T-helper 17 cell (primary cell): ENCODE measurements at places on chromosomes 2 and 18.

- DNase-seq, result no peak
These were observed 38.3 kb downstream of the TDRD15 start for GRCh38 chr2:21161832-21162614.

GRCh38 chr2:27929916-27930486 is 39.5 kb downstream of the BABAM2 start:
- DNase-seq, result no peak

GRCh38 chr2:96114546-96114902 is 1.8 kb downstream of the ADRA2B start:
- DNase-seq, result no peak

- DNase-seq, result no peak
These were observed 29.7 kb downstream of the C2orf42 start for GRCh38 chr2:70161069-70161534.

GRCh38 chr2:73931531-73932500 is 5.1 kb downstream of the DGUOK start:
- DNase-seq, result no peak

DNA sequence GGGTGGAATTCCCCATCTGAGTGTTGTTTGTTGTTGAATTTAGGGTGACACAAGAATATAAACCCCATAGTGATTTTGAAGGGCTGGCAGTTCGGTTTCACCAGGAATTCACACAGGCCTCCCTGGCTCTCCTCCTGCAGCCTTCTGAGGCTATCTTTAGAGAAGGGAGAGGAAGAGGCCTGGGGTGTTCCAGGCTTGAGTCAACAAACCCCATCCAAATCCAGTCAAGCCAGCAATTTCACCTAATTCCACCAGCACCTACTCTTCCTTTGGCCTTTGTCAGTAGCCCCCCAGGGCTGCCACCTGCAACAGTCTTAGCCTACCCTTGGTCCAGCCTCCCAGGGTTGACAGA is 32.0 kb downstream of the MARCHF4 start:
- DNase-seq, result no peak

DNA sequence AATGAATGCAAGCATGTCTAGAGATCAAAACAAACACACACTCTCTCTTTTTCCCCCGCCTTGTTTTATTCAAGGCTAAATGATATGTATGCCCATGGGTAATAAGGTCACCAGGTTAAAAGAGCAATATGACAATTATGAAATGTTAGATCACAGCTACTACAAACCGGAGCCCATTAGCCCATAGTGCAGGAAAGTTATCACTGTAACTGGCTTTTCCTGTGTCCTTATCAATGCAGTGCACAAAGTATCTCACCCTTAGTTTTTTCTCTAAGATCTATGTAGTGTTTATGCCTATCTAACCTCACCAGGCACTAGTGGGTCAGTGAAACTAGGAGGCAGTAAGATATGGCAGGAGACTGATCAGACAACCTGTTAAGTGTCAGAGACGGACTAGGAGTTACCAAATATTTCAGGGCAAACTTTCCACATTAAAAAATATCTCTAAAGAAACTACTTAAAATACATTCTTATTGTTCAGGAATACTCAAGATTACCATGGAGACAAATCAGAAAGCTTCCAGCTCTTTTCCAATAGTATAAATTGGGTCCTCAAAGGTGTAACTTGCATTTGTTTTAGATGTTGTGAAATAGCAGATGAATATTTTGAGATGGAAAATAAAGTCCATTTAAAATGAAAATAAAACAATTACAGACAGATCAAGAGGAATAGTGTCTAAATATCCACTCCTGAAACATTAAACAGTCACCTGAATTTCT is 282.2 kb downstream of the EXOC6B start:
- no peak for DNase-seq

DNA sequence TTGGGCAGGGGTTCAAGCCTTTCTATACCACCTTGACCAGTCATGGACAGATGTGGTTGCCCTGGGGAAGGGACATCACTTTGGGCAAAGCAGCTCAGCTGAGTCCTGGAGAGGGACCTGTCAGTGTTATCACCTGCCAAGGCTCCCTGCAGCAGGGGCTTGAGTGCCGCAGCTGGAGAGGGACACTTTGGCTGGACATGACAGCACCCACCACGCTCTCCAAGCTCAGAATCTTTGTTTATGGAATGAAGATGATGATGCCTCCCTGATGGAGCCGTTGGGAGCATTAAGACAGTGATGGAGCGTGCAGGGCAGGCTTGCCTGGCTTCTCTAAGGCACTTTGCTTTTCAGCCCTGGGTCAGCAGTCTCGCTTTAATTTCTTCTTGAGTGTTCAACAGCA is 4.3 kb upstream of the TFCP2L1 start:
- no peak for DNase-seq

DNA sequence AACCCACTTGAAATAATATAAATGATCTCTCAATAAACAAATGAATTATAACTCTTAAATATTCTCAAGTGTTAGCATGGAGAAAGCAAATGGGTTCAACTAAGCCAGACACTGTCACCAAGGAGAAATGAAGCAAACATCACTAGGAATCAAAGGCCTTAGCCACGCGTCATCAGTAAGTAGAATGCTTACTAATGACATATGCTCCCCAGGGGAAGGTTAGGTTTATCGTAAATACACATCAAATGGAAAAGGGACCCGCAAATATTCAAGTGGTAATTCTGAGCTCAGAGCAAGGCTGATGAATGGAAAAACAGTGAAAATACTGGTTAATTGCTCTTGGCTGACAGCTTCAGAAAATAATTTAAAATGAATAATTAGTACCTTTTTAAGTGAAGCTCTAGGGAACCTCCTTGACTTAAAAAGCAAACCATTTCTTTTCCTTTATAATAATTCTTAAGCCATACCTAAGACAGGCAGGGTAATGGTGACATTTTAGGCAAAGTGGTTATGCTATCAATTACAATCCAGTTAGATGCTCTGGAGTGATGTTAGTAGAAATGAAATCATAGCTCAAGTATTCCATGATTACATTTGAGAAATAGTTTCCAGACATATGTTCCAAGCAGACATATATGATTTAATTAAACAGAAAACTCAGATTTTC is 101.5 kb downstream of the ALPK2 start:
- no peak for DNase-seq

DNA sequence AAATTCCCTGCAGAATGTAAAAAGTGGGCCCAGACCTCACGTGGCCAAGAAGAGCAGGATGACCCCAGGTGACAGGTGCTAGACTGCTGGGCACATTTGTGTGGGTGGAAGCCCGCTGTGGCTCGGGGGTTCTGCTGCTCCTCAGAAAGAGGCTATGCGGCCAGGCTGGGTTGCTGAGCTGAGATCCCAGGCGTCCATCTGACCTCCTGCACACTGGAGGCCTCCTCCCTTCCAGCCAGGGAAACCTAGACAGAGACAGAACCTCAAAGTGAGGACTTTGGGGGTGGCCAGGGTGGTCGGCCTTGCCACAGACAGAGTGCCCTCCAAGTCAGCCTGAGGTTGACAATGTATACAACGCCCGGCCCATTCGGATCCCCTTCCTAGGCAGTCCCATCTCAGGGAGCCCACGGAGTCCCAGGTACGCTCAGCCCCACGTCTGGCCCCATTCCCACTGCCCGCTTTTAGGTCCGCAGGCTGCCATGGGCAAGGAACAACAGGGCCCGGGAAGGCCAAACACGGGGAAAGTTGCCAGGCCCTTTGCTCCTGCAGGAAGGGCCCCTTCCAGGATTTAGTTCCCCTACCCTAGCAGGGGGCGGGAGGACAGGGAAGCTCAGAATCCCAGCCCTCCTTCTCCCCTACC is 75.6 kb downstream of the KIAA2012 start:
- DNase-seq, result no peak

DNA sequence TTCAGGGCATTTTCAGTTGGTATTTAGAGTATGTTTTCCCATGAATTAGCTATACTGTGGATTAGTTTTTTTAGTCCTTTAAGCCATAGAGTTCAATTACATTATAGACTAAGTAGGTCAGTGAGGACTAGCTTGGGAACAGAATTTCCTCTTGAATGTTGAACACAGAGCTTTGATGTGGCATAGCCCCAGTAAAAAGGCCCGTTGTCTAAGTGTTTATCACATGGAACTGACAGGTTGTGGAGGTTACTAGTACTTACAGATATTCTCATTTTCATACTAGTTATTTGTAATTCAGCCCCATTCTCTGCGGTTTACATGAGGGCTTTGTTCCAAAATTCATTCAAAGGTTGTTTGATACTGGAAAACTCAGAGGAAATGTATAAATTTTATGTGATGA is 6.2 kb downstream of the INSIG2 start:
- DNase-seq, result no peak

DNA sequence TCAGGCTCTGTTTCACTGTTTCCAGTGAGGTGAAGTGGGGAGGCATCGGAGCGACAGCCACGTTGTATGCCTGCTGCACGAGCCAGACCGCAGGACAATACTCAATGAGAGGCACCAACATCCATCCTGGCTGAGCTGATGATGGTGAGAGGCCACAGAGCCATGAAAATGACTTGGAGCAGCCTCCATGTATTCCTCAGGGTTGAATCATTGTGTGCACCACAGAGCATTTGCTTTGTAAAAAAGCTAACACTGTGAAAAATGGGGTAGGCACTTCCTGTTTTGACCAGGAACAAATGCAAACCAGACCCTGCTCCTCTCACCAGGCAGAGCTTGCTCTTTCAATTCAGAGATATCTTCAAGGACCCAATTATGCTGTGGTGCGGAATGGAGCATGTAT is 87.2 kb downstream of the LPIN1 start:
- DNase-seq, result no peak

- no peak for DNase-seq
These were observed 17.0 kb upstream of the PTMA start for GRCh38 chr2:231691251-231691772.

- no peak for DNase-seq
These were observed 13.9 kb downstream of the SCG2 start for GRCh38 chr2:223588251-223588650.

DNA sequence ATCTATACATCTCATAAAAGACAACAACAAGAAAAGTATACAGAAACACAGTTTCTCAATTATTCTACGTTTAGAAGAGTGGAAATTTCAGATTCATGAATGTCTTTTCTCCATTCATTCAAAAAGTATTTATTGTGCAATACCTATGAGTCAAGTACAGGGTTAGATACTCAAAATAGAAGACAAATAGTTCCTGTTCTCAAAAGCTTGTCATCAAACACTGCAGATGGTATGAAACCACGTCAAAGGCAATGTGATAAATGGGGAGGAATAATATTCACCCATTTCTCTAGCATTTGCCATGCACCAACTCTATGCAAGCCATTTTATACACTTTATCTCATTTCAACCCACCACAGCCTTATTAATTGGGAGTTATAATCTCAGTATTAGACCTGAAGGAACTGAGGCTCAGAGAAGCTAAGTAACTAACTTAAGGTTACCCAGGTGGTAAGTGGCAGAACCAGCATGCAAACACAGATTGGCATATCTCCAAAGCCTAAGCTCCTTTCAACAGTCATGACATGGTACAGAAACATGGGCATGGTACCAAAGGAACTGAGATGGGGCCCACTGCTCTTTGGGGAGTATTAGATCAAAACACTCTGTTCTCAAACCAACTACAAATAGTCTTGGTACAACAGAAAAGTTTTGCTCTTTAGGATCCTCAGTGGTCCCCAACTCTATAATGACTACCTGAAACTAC is 67.2 kb upstream of the NPAS2 start:
- DNase-seq, result no peak
